ENCODE measurements at places on chromosomes 1 and 21.

DNA sequence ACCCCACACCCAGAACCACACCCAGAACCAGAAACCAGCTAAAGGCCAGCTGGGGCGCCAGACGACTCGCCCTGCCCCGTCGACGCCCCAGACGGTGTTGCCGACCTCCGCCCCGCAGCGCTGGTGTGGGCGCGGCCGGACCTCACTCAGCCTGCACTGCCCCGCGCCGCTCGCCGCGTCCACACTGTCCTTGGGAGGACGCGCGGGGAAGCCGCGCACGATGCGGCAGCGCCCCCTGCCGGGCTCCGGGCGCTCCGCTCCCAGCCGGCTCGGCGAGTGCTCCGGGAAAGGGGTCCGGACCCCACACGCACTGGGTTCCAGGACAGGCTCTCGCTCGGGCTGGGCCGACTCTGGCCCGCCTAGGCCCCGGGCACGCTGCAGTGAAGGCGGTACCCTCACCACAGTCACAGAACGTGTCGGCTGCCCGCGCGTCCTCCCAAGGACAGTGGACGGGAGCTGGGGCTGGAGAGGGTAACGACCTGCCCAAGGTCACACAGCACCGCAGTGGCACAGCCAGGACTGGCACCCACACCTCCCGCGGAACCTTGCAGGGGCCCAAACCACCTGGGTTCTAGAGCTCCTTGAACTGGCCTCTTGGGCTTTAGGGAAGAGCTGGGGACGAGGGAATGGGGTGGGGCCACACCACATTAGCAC is 90.2 kb downstream of the DMRTA2 start:
- DNase-seq = peak; percentile 54

- no peak for DNase-seq
These were observed 4.3 kb upstream of the KRTAP13-1 start for GRCh38 chr21:30391492-30392025.

DNA sequence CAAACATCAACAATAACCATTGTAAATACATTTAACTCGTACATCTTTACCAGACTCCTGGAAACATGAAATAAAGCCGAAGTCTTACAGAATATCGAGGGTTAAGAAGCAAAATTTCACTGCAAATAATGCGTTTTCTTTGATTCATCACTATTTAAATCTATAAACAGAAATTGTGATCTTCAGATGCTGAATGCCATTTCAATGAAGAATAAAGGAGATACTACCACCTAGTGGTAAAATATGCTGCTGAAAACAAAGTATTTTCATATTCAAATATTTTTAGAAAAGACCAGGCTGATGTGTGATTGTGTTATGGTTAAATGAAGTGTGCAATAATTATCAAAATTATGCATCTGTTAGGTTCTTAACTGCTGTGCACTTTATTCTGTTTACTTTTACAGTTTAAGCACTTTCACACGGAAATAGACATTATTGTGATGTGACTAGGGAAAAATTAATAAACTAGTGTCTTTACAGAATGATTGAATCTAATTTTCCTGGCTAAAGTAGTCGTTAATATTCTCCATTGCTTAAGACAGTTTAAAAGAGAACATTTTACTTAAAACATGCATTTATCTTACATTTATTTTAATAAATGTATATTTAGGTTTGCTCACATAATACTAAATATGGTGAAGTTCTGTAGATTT is 1093.1 kb downstream of the MRPL39 start:
- DNase-seq = no peak

DNA sequence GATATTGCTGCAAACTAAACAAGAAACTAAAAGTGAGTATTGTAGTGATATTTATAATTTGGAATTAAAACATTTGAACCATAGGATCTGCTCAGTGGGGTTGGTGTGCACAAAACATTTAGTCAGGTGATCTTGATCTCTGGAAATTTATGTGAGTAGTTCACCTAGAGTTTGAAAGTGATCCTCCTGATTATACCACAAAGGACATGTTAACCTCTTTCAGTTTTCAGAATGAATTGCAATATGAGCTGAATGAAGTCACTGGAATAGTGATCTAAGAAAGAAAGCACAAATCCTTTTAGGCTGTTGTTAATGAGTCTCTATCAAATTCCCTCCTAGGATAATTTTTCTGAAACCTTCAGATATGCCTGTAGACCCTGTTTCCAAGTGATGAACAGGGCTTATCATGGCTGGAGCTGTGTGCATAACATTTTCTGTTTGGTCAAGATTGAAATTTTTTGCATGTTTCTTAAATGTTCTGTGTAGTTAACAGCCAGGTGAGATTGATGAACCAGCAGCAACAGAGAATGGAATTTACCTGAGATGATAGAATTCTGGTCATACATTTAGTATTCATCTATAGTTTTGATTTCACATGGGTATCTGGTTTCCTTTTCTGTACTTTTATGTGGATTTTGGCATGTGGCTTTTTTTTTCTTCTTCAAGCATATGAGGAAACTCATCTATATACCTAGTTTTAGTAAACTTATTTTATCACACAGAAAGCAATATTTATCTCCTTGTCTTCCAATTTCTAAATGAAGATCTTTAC is 25.5 kb downstream of the CDC14A start:
- DNase-seq = no peak

GRCh38 chr1:26159743-26160039 is 812 bp downstream of the FAM110D start:
- DNase-seq = no peak

DNA sequence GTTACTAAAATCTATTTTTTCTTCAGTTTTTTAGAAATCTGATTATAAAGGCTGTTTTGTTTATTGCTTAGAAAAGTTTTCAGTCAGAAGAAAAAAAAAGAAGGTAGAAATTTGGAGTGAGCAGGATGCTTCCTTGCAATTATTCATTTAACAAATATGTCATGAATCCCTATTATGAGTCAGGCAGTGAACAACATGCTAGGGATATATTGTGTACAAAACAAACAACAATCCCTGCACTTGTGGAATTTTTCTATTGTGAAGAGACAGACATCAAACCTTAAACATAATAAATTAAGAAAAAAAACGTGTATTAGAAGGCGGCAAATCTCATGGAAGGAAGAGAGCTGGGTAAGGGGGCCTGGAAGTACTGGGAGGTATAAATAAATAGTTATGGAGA is 664.1 kb upstream of the CAMK1G start:
- no peak for DNase-seq

DNA sequence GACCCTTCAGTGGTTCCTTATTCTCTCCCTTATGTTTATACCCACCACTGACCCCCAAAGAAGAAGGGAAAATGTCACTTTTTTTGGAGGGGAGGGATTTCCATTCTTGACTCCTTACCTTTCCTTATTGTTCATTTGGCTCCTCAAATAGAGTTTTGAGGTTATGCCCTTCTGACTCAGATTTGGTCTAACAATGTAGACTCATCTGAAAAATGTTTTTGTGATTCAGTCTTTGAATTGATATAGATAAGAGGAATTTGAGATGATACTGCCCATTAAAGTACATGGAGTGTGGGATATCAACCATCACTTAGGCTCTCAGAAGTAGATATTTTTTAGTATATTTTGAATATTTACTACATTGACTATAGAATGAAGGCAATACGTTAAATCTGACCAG is 16.1 kb downstream of the USP1 start:
- DNase-seq = no peak

GRCh38 chr1:222940095-222940494 is 125.3 kb downstream of the DISP1 start:
- DNase-seq = no peak

DNA sequence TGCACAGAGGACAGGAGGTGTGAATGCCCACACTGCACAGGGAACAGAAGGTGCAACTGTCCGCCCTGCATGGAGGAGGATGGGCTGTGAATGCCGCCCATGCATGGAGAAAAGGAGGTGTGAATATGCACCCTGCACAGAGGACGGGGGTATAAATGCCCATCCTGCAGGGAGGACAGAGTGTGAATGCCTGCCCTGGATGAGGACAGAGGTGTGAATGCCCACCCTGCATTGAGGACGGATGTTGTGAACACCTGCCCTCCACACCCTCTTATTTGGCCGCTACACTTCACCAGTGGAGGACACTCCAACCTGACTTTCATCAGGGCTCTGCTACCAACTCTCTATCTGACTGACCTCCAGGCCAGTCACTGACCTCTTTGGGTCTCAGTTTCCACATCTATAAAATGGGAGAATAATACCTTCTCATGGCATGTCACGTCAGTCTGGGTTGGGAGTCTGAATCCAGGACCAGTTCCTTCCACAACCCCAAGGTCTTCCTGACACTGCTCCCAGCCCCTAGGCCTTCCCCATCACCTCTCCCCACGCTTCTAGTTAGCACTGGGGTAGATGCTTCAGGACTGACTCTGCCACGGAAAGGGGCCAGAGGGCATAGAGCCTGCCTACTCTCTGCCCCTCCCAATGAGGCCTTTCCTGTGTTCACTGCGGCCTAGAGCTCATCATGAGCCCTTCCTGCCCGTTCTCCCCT is 28.4 kb downstream of the ZBTB17 start:
- DNase-seq = no peak

- no peak for DNase-seq
These were observed 25.9 kb upstream of the TARDBP start for GRCh38 chr1:10986525-10986890.

- DNase-seq = no peak
These were observed 3.9 kb downstream of the RNF220 start for GRCh38 chr1:44408632-44409602.

GRCh38 chr1:201645956-201646355 is 107.0 kb downstream of the NAV1 start:
- no peak for DNase-seq

- DNase-seq = peak; percentile 93
These were observed 8.3 kb upstream of the LGALS8 start for GRCh38 chr1:236515443-236515958.

DNA sequence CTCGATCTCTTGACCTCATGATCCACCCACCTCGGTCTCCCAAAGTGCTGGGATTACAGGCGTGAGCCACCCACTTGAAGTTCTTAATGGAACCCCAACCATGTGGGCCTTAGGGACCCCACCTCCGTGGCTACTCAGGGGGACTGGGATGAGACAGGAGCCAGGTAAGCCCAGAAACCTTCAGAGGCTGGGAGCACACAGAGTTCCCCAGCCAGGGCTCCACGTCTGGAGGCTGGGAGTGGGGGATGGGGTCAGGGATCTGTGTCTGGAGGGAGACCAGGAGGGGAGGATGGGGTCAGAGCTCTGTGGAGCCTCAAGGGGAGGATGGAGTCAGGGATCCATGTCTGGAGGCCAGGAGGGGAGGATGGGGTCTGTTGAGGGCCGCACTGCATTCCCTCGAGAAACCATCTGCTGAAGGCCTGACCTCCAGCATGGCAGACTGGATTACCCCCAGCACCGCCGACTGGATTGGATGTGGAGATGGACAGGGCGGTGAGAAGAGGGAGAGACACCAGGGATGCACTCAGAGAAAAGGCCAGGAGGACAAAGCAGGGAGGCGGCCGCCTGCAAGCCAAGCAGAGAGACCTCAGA is 2.1 kb upstream of the FTCD start:
- no peak for DNase-seq

- DNase-seq = no peak
These were observed 75.2 kb downstream of the TRABD2B start for GRCh38 chr1:47921935-47922415.
